Adrenal gland (tissue), 19 donors: ENCODE measurements at places on chromosomes 6 and 20. TPM values are rescaled to one million over a fixed set of nuclear protein-coding genes. Genes with fewer than 3 reads are reported as not detected.

Gene HLA-DOB
- 0.99 TPM for polyA plus RNA-seq

Gene FOXA2
- not detected for polyA plus RNA-seq

Gene NT5E
- polyA plus RNA-seq = 14.2 TPM

Gene CST5
- polyA plus RNA-seq = 0.47 TPM

Gene RFX6
- polyA plus RNA-seq = 2.2 TPM

Gene SNPH
- polyA plus RNA-seq = 4.2 TPM

Gene REM1
- 0.48 TPM for polyA plus RNA-seq

GRCh38 chr6:125224231-125224861, 70.8 kb downstream of the TPD52L1 start:
- DNase-seq = no peak

DNA sequence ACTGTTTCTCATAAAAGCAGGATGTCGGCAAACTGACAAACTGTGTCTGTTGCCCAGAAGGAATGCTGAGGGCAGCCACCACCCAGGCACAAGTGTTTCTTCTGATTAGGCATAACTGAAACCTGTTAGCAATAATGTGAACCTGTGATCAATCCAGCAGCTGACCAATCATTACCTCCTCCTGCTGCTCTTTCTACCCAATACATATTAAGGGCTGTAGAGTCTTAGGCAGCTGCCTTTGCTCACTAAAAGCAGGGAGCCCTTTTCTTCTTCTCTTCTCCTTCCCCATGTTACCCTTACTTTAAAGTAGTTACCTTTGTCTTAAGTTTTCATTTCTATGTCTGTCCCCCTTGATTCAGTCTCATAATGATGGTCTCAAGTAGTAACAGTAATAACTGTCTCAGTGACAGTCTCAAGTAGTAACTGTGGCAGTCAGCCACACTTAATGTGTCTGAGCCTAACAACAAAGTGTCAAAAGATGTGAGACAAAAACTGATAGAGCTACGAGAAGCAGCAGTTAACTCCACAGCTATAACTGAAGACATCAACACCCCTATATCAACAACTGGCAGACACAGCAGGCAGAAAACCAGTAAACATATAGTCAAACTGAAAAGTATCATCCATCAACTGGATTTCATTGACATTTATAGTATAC, 37.0 kb downstream of the RANBP9 start:
- no peak for DNase-seq

DNA sequence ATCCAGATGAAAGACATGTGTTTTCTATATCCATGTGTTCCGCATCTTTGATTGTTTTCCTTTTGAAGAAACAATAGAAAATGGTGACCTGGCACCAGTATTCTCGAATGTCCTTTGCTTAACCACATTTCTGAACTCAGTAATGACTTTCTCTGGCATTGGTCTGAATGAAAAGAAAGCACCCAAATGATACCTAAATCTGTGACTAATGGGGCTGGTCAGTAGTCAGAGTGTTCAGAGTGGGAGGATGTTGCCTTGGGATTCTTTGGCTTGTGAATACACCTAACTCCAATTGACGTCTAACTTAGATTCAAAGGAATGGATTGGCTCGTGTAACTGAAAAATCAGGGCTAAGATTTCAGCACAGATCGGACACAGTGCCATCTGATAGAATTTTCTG, 27.1 kb downstream of the PARD6B start:
- no peak for DNase-seq

DNA sequence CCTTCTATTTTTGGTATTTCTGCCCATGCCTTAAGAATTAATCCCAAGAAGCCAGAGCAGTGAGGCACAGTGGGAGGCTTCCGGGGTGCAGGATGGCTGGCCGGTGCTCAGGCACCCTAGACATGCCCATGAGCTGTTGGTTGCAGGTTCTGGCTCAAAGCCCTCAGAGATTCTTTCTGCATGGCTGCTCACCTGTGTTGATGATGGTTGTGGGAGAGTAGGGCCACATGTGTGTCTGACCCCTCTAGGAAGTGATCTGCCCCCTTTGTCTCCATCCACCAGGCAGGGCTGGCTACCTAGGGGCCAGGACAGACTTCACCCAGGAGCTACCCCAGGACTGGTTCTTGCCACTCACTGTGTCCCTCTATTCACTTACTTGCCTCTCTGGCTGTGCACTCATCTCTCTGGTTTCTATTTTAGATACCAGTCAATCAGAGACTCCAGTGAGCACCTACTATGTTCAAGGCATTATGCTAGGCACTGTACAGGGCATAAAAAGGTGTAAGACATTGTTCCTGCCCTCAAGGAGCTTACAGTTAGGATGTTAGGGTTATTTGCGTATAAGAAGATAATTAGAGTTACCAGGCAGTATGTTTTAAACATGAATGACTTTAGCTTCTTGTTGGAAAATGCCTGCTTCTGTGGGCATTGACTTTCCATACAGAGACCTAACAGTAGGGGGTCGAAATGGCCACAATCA, 16.8 kb downstream of the CD83 start:
- no peak for DNase-seq

- DNase-seq = no peak
Measured at GRCh38 chr6:24080711-24081110, 45.3 kb upstream of the NRSN1 start.

GRCh38 chr20:24677626-24678315, 208.3 kb downstream of the SYNDIG1 start:
- DNase-seq = no peak

DNA sequence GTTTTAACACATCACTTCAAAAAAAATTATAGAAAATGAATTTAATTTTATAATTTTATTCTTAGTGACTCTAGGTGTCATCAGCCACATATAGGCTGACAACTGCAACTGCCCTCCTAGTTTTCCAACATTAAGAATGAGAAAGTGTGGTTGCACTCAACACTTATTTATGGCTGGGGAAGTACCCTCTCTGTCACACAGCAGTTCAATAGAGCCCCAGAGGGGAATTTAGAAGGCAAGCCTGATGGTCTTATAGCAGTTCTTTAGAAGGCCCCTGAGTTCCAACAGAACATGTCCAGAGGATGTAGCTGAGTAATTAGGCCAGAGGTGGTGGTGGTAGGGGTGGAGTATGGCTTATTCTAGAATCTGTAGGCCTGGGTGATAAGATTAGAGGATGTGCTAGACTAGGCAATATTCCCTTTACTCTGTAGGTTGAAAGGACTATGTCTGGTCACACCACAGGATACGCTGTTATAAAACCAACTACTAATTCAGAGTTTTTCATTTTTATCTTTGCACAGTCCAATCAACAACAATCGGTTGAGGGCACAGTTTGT, 226.5 kb upstream of the CITED2 start:
- DNase-seq = no peak

DNA sequence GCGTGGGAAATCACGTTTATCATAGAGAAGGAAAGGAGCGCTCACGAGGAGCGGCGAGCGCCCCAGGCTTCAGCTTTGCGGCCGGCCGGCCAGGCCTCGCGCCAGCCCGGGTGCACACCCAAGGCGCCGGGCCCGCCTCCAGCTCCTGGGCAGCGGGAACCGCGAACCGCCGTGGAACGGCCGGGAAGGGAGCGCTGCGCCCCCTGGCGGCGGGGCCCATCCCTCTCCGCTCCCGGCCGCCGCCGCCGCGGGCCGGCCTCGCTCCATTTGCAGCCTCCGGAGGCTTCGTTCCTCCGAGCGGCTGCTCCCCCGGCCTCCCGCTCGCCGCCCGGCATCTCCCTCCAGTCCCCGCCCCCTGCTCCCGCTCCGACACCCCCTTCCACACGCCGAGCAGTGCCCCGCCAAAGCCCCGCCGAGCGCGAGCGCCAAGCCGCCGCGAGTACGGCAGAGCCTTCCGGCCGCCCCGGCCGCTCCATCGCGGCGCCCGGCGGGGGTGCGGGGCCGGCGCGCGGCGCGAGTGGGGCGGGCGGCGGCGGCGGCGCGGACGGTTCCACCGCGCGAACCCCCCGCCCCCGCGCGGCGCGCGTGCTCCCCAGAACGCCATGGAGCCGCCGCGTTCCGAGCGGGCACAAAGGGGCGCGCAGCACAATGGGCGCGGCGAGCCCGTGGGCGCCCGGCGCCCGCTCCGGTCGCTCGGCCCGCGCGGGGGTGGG, 946 bp downstream of the BEND3 start:
- peak; percentile 89 for DNase-seq

GRCh38 chr20:5127204-5127858, 523 bp downstream of the CDS2 start:
- peak; percentile 62 for DNase-seq

DNA sequence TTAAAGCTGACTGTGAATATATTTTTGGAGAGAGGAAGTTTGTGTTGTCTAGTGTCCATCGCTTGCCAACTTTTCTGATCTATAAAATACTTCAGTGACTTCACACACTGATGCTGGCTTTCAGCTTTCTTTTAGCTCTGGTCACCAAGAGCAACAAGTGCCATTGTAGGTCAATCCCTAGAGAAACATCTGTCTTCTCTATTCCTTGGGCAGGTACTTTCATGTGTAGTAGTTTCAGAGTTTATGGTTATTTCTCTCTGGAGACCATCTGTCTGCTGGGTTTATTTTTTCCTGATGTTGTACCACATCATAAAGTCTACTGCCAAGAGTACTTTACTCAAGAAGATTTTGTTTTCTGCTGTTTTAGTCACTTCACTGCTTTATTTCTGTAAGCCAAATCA, 249.9 kb downstream of the KHDC1L start:
- no peak for DNase-seq

- no peak for DNase-seq
Measured at GRCh38 chr6:138651491-138651890, 122.1 kb upstream of the CCDC28A start.

- DNase-seq = no peak
Measured at GRCh38 chr6:140785926-140786325, 1346.8 kb upstream of the GJE1 start.
